T-helper 17 cell (primary cell): ENCODE measurements at places on chromosomes 7 and 10. TPM values are rescaled to one million over a fixed set of nuclear protein-coding genes. Genes with fewer than 3 reads are reported as not detected.
A peak's percentile ranks its signal among the peaks of the same experiment; 100 is the strongest.

DNA sequence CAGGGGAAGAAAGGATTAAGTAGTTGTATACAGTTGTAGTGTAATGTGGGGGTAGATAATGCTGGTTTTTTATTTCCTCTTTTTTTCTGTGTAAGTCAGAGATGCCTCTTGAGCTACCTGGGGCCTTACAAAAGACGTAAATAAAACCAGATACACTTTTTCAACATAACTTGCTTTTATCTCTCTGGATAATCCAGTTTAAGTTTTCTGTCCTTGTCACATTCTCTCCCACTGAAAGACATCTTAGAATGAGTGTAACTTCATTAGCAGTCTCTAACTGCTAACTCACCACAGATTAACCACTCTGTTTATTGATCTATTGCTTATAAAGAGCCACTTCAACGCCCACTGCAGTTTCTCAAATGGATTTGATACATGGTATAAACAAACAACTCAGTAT lies 64.1 kb upstream of the LRRN3 start:
- no peak for DNase-seq
- peaks cover 49% of the 10 kb centered on the region for H3K4me1 ChIP-seq
- H3K27me3 ChIP-seq: no peaks in the 10 kb centered on the region
- peak overlapping the region; percentile 79 for H3K4me3 ChIP-seq
- H3K27ac ChIP-seq: peak overlapping the region; percentile 90

GRCh38 chr10:111709603-111710002 lies 474.0 kb downstream of the GPAM start:
- no peak overlapping the region for H3K27ac ChIP-seq
- H3K36me3 ChIP-seq: no peaks in the 10 kb centered on the region
- H3K27me3 ChIP-seq: no peaks in the 10 kb centered on the region
- DNase-seq: no peak
- H3K4me1 ChIP-seq: no peaks in the 10 kb centered on the region

The DOCK4 gene
- 0.57 TPM for total RNA-seq

DNA sequence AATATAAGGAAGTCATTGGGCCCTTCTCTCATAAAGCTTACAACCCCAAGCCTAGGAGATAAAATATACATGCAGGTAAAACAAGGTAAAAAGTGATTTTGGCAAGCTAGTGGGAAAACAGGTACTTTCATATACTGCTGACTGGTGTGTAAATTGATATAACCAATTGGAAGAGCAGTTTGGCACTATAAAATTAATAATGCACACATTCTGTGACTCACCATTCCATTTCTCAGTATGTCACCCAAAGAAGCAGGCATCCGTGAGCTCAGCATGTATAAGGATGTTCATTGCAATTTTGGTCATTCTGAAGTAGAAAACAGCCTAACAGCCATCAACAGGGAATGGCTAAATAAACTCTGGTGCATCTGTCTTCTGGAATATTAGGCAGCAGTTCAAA lies 2.9 kb downstream of the MACROH2A2 start:
- DNase-seq: no peak
- peaks cover 39% of the 10 kb centered on the region for H3K27me3 ChIP-seq
- peak overlapping the region; percentile 15 for H3K4me3 ChIP-seq
- peaks cover 12% of the 10 kb centered on the region for H3K4me1 ChIP-seq
- no peak overlapping the region for H3K27ac ChIP-seq

The CLCN1 gene
- not detected for total RNA-seq

The SLC26A3 gene
- total RNA-seq: not detected

DNA sequence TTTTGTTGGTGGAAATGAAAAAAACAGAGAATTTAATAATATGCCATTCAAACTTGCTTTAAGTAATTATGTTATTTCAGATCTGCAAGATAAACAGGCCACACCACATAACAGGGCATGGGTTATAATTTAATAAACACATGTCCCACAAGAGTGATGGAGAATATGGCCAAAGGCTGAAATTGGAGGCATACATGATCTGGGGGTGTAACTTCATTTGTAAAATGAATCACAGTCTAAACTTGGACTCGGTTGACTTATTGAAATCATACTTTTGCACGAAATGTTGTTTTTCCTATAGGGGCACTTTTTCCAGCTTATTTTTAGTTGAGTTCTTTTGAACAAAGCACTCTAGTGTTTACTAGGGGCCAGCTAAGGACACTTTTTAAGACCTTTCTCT lies 151.6 kb downstream of the TMEM26 start:
- no peak overlapping the region for H3K27ac ChIP-seq
- no peaks in the 10 kb centered on the region for H3K4me1 ChIP-seq
- H3K4me3 ChIP-seq: no peak overlapping the region
- H3K36me3 ChIP-seq: peaks cover 2% of the 10 kb centered on the region
- DNase-seq: no peak
- H3K27me3 ChIP-seq: no peaks in the 10 kb centered on the region

The PRTFDC1 gene
- total RNA-seq: 0.40 TPM

DNA sequence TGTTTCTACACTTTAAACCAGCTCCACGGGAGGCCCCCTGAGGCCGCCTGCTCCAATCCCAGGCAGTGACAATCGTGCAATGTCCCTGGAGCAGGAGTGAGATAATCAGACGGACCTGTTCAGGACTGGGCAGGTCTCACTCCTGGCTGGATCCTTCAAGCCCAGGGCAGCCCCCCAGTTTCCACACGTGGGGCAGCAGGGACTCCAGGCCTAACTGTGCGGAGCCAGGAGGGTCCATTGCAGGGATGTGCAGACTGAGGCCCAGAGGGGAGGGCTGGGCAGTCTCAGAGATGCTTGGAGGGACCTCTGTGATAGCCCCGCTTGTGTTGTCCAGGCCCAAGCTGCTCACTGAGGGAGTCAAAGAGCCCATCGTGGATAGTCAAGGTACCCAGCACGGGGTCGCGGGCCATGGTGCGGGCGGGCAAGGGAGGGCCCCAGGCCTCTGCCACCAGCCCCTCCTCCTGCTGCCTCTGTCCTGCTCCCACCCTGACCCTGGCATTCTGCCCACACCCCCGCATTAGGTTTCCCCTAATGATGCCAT lies 110.5 kb upstream of the KCTD7 start:
- H3K4me1 ChIP-seq: peaks cover 2% of the 10 kb centered on the region
- no peak overlapping the region for H3K4me3 ChIP-seq
- DNase-seq: no peak
- no peaks in the 10 kb centered on the region for H3K27me3 ChIP-seq
- H3K27ac ChIP-seq: no peak overlapping the region

- H3K27me3 ChIP-seq: peaks cover 8% of the 10 kb centered on the region
- H3K36me3 ChIP-seq: no peaks in the 10 kb centered on the region
- no peak overlapping the region for H3K4me3 ChIP-seq
- DNase-seq: no peak
- no peak overlapping the region for H3K27ac ChIP-seq
- peaks cover 4% of the 10 kb centered on the region for H3K4me1 ChIP-seq
Observed at GRCh38 chr7:74480861-74481417, 27.2 kb downstream of the GTF2IRD1 start.

DNA sequence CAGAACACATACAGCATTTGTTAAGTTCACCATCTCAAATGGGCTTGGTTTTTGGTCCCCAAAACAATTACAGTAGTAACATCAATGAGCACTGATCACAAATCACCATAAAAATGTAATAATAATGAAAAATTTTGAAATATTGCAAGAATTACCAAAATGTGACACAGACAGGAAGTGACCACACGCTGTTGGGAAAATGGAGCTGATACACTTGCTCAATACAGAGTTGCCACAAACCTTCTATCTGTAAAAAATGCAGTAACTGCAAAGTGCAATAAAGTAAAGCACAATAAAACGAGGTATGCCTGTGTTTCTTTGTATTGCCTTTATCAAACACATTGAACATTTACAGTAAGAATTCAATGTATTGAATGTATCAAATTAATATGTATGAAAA lies 262.7 kb downstream of the CTNNA3 start:
- DNase-seq: no peak
- no peaks in the 10 kb centered on the region for H3K27me3 ChIP-seq
- H3K36me3 ChIP-seq: no peaks in the 10 kb centered on the region
- H3K4me3 ChIP-seq: no peak overlapping the region
- H3K27ac ChIP-seq: no peak overlapping the region
- H3K4me1 ChIP-seq: no peaks in the 10 kb centered on the region

DNA sequence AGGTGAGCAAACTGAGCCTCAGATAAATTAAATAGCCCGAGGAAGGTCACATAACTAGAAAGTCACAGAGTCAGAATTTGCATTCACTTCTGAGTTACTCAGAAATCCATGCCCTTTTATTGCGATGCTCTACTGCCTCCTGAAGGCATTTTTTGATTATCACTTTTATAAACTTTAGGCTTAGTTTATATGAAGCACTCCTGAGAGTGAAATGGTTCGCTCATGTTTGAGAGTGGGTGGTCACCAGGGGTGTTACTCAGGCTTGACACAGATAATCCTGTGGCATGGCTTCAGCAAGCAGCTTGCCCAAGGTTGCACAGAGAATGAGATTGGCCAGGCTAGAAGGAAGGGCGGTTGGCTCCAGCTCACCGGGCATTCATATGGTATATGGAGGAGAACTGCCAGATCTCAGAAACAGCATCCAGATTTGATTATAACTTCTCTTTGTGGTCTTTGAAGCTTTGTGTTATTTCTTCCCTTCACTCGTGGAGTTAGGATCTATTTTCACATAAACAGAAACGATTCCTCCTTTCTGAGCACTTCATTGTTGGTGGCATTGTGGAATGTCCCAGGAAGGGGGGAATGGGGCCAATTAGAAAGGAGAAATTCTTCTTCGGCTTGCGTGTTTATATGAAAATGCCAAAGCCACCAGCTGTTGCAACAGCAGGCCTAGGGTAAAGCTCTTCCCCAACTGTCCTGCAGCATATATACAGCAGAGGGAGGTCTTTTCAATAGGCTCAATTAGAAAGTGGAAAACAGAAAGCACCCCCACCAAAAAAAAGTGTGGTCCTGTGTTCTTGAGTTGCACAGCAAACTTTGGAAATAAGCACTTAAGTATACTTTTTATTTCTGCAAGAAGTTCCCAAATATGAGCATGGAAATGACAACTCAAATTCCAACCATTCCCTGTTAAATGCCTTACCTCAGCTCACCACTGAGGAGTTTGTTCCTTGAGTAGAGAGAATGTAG lies 628.8 kb downstream of the SUGCT start:
- H3K27ac ChIP-seq: no peak overlapping the region
- no peaks in the 10 kb centered on the region for H3K36me3 ChIP-seq
- no peak overlapping the region for H3K4me3 ChIP-seq
- no peaks in the 10 kb centered on the region for H3K27me3 ChIP-seq
- H3K4me1 ChIP-seq: no peaks in the 10 kb centered on the region

DNA sequence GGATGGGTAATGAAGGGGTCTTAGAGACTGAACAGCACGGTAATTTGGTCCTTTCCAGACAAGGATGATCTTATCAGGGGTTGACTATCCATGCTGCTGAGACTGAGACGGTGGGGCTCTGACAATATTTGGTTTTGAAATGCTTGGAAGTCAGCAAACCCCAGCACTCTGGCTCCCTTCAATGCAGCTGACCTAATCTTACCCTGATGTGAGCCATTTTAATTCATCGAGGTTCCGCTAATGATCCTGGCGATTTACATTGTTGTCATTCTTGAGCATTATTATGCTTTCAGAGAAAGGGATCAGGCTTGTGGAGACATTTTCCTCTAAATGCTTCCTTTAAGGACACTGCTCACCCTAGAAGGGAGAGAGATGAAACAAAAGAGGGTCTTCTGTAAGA lies 114.6 kb upstream of the BMPER start:
- no peaks in the 10 kb centered on the region for H3K27me3 ChIP-seq
- H3K36me3 ChIP-seq: peaks cover 2% of the 10 kb centered on the region
- no peak overlapping the region for H3K27ac ChIP-seq

GRCh38 chr7:111393011-111393754 lies 169.1 kb downstream of the IMMP2L start:
- H3K27me3 ChIP-seq: no peaks in the 10 kb centered on the region
- H3K27ac ChIP-seq: no peak overlapping the region
- H3K4me3 ChIP-seq: no peak overlapping the region
- no peak for DNase-seq
- H3K4me1 ChIP-seq: no peaks in the 10 kb centered on the region
- no peaks in the 10 kb centered on the region for H3K36me3 ChIP-seq

- peaks cover 37% of the 10 kb centered on the region for H3K27me3 ChIP-seq
- peaks cover 5% of the 10 kb centered on the region for H3K36me3 ChIP-seq
- H3K4me1 ChIP-seq: peaks cover 16% of the 10 kb centered on the region
- DNase-seq: no peak
- no peak overlapping the region for H3K4me3 ChIP-seq
Observed at GRCh38 chr10:5596611-5597341, 69.6 kb downstream of the ASB13 start.

- peak overlapping the region; percentile 81 for H3K27ac ChIP-seq
- no peak for DNase-seq
- peaks cover 10% of the 10 kb centered on the region for H3K4me1 ChIP-seq
- peaks cover 5% of the 10 kb centered on the region for H3K36me3 ChIP-seq
Observed at GRCh38 chr10:13383399-13383761, 35.3 kb upstream of the SEPHS1 start.

DNA sequence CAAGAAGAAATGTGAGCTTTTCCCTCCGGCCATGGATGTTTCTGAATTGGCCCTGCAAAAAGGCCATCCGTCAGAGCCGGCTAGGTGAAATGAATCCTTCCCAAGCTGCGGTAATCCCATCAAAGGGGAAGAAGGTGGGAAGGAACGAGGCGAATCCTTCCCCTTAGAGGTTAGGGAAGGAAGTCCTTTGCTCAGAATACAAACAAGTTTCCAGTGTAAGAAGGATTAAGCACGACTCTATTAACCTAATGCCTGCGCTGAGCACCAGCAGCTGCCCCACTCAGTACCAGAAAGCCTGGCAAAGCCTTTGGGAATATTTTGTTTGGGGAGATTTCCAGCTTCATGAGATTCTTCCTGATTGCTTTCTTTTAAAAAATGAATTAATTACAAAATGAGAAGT lies 42.8 kb downstream of the CLRN3 start:
- peaks cover 17% of the 10 kb centered on the region for H3K4me1 ChIP-seq
- no peak overlapping the region for H3K27ac ChIP-seq
- H3K27me3 ChIP-seq: peaks cover 26% of the 10 kb centered on the region

The ZC3HAV1L gene
- 6.9 TPM for total RNA-seq

The STAG3 gene
- 4.0 TPM for total RNA-seq

- H3K4me3 ChIP-seq: no peak overlapping the region
- no peaks in the 10 kb centered on the region for H3K4me1 ChIP-seq
- no peaks in the 10 kb centered on the region for H3K36me3 ChIP-seq
- no peaks in the 10 kb centered on the region for H3K27me3 ChIP-seq
- H3K27ac ChIP-seq: no peak overlapping the region
Observed at GRCh38 chr10:127450644-127451043, 98.5 kb upstream of the NPS start.

GRCh38 chr10:43202224-43202656 lies 64.0 kb downstream of the CSGALNACT2 start:
- H3K4me3 ChIP-seq: peak overlapping the region; percentile 90
- peak overlapping the region; percentile 51 for H3K27ac ChIP-seq
- peak; percentile 24 for DNase-seq
- H3K4me1 ChIP-seq: peaks cover 11% of the 10 kb centered on the region
